GM23338 (cell line): ENCODE measurements at places on chromosomes 16 and 17. TPM values are rescaled to one million over a fixed set of nuclear protein-coding genes. Genes with fewer than 3 reads are reported as not detected.

- H3K27ac ChIP-seq: no peak overlapping the region
- peaks cover 6% of the 10 kb centered on the region; the same call in 1 of the 2 replicates for H3K4me1 ChIP-seq
- H3K27me3 ChIP-seq: no peaks in the 10 kb centered on the region
Observed at GRCh38 chr16:48997081-48997615, 284.5 kb downstream of the CBLN1 start.

- H3K4me1 ChIP-seq: no peaks in the 10 kb centered on the region; the same call in 1 of the 2 replicates
- H3K36me3 ChIP-seq: no peaks in the 10 kb centered on the region
- no peak overlapping the region for H3K4me3 ChIP-seq
- no peaks in the 10 kb centered on the region for H3K27me3 ChIP-seq
- no peak for DNase-seq
- H3K27ac ChIP-seq: no peak overlapping the region
Observed at GRCh38 chr17:35187481-35187880, 6.7 kb downstream of the SLC35G3 start.

Gene P4HB
- 418 and 620 TPM in 2 replicates for total RNA-seq

DNA sequence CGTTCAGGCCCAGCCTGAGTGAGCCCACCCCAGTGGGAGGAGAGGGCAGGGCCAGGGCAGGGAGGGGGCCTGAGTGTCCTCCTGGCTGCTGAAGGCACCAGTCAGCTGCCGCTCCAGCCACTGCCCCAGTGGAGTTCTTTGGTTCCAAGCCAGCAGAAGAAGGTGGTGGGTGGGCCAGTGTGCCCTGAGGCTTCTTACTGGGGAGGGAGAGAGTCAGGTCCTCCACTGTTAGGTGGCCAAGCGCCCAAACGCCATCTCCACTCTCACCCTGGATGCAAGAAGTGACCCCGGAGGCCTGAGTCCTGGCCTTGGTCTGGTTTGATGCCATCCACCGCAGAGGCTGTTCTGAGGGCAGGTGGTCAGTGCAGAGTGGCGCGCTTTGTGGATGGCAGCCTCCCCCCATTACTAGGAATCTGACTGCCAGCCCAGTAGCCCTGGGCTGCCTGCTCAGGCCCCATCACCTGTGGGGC is 2.2 kb downstream of the RNF213 start:
- H3K27ac ChIP-seq: peak overlapping the region; percentile 99; the same call in 1 of the 2 replicates
- no peaks in the 10 kb centered on the region for H3K27me3 ChIP-seq
- peaks cover 30% of the 10 kb centered on the region for H3K4me1 ChIP-seq
- H3K4me3 ChIP-seq: no peak overlapping the region

GRCh38 chr17:40625311-40625710 is 22.3 kb downstream of the SMARCE1 start:
- H3K27me3 ChIP-seq: no peaks in the 10 kb centered on the region
- DNase-seq: no peak
- H3K4me1 ChIP-seq: peaks cover 14% of the 10 kb centered on the region
- peaks cover 20% of the 10 kb centered on the region for H3K36me3 ChIP-seq

GRCh38 chr16:64449506-64449905 is 672.4 kb downstream of the CDH11 start:
- peaks cover 10% of the 10 kb centered on the region for H3K4me1 ChIP-seq
- H3K27ac ChIP-seq: no peak overlapping the region
- H3K27me3 ChIP-seq: no peaks in the 10 kb centered on the region
- no peaks in the 10 kb centered on the region for H3K36me3 ChIP-seq
- H3K4me3 ChIP-seq: no peak overlapping the region

GRCh38 chr17:19332371-19333131 is 30.0 kb downstream of the B9D1 start:
- no peaks in the 10 kb centered on the region for H3K27me3 ChIP-seq
- no peaks in the 10 kb centered on the region; the same call in 1 of the 2 replicates for H3K4me1 ChIP-seq
- no peaks in the 10 kb centered on the region for H3K36me3 ChIP-seq
- no peak overlapping the region for H3K27ac ChIP-seq

DNA sequence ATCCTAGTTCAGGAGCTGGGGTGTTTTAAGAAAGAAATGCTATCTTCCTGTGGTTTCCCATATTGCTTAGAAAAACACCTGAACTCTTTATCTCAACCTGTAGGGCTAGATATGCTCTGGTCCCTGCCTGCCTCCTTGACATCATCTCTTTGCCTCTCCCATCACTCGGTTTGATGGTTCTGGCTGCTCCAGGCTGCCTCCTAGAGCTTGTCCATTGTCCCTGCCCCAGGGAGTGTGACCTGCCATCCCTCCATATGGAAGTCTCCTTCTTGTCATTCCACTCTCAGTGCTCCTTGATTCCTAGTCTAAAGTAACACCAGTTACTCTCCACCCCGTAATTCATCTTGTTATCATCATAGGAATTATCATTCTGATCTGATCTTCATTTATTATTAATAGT is 369.0 kb upstream of the EEF2KMT start:
- peak; percentile 68 for DNase-seq
- H3K4me1 ChIP-seq: no peaks in the 10 kb centered on the region
- H3K4me3 ChIP-seq: no peak overlapping the region

DNA sequence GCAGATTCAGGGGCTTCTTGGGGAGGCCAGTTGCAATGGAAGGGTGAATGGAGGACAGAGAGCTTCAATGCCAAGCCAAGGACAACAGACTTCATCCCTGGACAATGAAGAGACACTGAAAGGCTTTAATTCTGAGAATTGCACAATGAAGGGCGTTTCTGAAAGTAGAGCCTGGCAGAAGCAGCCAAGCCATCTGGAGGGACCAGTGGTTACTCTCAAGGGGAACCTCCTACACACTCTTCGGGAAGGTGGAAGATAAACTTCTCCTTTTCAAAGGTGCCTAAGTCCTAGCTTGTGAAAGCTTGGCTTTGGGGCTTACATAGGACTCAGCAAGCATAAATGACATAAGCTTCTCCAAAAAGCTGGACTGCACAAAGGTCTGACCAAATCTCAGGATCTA is 6.2 kb upstream of the CES1 start:
- no peak overlapping the region for H3K27ac ChIP-seq
- no peaks in the 10 kb centered on the region for H3K4me1 ChIP-seq
- no peaks in the 10 kb centered on the region for H3K36me3 ChIP-seq
- no peaks in the 10 kb centered on the region for H3K27me3 ChIP-seq

Gene CA7
- total RNA-seq: 2.5 and 2.8 TPM in 2 replicates

DNA sequence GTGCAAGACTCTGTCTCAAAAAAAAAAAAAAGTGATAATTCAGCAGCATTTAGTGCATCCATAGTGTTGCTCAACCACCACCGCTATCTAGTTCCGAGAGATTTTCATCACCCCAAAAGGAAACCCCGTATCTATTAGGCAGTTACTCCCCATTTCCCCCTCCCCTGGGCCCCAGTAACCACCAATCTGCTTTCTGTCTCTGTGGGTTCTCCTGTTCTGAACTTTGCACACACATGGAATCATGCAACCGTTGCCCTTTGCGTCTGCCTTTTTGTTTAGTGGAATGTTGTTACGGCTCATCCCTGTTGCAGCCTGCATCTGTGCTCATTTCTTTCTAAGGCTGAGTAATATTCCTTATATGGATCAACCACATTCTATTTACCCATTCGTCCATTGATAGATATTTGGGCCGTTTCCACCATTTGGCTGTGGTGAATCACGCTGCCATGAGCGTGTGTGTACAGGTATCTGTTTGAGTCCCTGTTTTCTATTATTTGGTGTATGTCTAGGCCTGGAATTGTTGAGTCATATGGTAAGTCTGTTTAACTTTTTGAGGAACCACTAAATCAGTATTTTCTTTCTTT is 8.7 kb upstream of the SYNGR2 start:
- no peak overlapping the region for H3K27ac ChIP-seq
- H3K4me3 ChIP-seq: no peak overlapping the region
- no peaks in the 10 kb centered on the region for H3K4me1 ChIP-seq
- no peaks in the 10 kb centered on the region for H3K27me3 ChIP-seq

Gene SKAP1
- total RNA-seq: not detected in 2 replicates

GRCh38 chr17:73949903-73950592 is 253.4 kb upstream of the RPL38 start:
- H3K27ac ChIP-seq: no peak overlapping the region
- H3K27me3 ChIP-seq: peaks cover 27% of the 10 kb centered on the region
- H3K4me1 ChIP-seq: peaks cover 4% of the 10 kb centered on the region; the same call in 1 of the 2 replicates
- DNase-seq: no peak
- no peaks in the 10 kb centered on the region for H3K36me3 ChIP-seq

DNA sequence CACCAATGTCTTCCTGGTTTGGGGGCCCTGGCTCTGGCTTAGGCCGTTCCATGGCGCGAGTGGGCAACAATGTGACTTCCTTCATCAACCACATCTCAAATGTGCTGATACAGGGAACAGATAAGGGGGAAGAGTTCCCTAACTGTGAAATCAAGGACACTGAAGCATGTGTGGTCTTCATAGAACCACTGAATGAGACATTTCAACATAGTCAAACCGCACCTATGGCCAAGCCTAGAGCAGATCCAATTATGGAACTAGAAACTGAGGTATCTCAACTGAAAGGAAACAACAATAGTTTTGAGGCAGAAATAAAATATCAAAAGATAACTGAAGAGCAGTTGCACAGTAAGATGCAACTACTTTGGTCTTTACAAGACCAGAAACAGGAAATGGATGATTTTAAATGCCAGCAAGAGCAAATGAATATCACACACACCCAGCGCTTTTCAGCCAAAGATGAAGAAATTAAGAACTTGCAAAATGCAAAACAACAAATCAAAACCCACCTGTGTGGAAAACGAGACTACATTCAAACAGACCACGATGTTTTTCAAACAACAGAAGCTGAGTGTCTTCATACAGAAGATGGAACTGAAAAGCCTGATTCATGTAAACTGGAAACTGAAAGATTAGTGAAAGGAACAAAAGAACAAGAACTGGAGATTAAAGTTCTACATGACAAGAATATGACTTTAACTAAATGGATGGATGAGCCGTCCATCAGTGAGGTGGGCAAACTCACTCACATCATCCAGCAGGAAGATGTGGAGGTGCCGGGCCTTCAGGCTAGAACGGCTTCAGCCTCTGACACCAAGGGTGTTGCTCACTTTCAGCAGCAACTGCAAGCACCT is 18.1 kb upstream of the LCMT1 start:
- no peak overlapping the region for H3K4me3 ChIP-seq
- no peaks in the 10 kb centered on the region for H3K4me1 ChIP-seq
- DNase-seq: no peak
- no peak overlapping the region for H3K27ac ChIP-seq
- H3K36me3 ChIP-seq: no peaks in the 10 kb centered on the region

GRCh38 chr17:50559674-50560184 is 786 bp upstream of the CACNA1G start:
- peak overlapping the region; percentile 62 for H3K4me3 ChIP-seq
- H3K27me3 ChIP-seq: peaks cover 69% of the 10 kb centered on the region
- peak overlapping the region; percentile 52; the same call in 1 of the 2 replicates for H3K27ac ChIP-seq
- DNase-seq: peak; percentile 98
- peaks cover 26% of the 10 kb centered on the region for H3K4me1 ChIP-seq

DNA sequence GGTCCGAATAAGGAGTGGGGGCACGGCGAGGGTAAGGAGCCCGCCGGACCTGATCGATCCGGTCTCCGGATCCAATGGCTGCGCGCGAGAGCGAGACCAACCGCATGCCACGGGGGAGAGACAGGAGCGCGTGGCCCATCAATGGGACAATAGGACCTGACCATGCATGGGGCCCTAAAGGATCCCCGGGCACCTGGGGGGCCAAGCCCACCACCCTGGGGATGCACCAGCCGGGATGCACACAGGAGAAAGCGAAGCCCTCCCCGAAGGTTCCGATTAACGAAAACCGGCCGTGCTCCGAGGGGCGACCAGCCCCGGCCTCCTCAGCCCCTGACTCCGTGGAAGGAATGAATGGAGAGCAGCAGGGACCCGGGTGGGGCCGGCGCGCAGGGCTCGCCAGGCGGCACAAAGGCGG is 525 bp downstream of the JPT1 start:
- H3K36me3 ChIP-seq: peaks cover 3% of the 10 kb centered on the region; the same call in 1 of the 2 replicates
- H3K27ac ChIP-seq: no peak overlapping the region
- DNase-seq: no peak
- H3K4me3 ChIP-seq: peak overlapping the region; percentile 63
- H3K27me3 ChIP-seq: no peaks in the 10 kb centered on the region

- H3K4me3 ChIP-seq: no peak overlapping the region
- H3K4me1 ChIP-seq: no peaks in the 10 kb centered on the region; the same call in 1 of the 2 replicates
- no peak overlapping the region for H3K27ac ChIP-seq
Observed at GRCh38 chr16:57112403-57113041, 20.1 kb downstream of the CPNE2 start.

Gene CMTM1
- total RNA-seq: 1.4 TPM in 1 of 2 replicates, not detected in the other

GRCh38 chr16:11248133-11248532 is 7.9 kb downstream of the SOCS1 start:
- no peaks in the 10 kb centered on the region for H3K27me3 ChIP-seq
- peaks cover 15% of the 10 kb centered on the region for H3K4me1 ChIP-seq
- no peak for DNase-seq
- peaks cover 7% of the 10 kb centered on the region; the same call in 1 of the 2 replicates for H3K36me3 ChIP-seq
- H3K4me3 ChIP-seq: no peak overlapping the region
- H3K27ac ChIP-seq: no peak overlapping the region

DNA sequence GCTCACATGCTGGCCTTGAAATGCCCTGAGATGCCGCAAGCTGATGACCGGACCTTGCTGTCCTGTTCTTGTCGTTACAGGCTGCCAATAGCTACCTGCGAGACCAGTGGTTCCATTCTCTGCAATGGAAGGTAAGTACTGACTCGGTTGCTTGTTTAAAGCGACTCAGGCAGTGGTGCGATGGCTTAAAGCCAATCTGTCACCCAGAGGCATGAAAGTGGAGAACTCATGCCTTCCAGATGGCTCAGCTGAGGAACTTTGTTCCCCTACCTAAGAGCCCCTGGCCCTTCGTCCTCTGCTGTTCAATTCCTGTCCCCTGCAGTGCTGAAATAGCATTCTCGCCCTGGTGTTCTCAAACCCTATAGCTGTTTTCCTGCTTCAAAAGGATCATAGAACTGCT is 158.3 kb upstream of the PLCG2 start:
- no peak overlapping the region for H3K27ac ChIP-seq
- H3K4me1 ChIP-seq: no peaks in the 10 kb centered on the region
- no peaks in the 10 kb centered on the region for H3K27me3 ChIP-seq
- no peak for DNase-seq

GRCh38 chr16:8373676-8374431 is 216.5 kb downstream of the TMEM114 start:
- H3K27ac ChIP-seq: no peak overlapping the region
- H3K4me3 ChIP-seq: no peak overlapping the region
- no peaks in the 10 kb centered on the region for H3K36me3 ChIP-seq

GRCh38 chr17:30395398-30396022 is 16.8 kb downstream of the CPD start:
- H3K27me3 ChIP-seq: no peaks in the 10 kb centered on the region
- no peak overlapping the region for H3K27ac ChIP-seq
- no peak for DNase-seq
